ENCODE measurements at places on chromosomes 16 and 17.

DNA sequence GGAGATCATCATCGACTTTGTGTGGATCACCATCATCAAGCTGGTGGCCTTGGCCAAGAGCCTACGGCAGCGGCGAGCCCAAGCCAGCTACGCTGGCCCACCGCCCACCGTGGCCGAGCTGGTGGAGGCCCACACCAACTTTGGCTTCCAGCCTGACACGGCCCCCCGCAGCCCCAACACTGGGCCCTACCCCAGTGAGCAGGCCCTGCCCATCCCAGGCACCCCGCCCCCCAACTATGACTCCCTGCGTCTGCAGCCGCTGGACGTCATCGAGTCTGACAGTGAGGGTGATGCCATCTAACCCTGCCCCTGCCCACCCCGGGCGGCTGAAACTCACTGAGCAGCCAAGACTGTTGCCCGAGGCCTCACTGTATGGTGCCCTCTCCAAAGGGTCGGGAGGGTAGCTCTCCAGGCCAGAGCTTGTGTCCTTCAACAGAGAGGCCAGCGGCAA is 72.5 kb downstream of the COG7 start:
- DNase-seq, result no peak

GRCh38 chr17:71302721-71303549 is 817.9 kb upstream of the SOX9 start:
- DNase-seq, result no peak

- DNase-seq, result no peak
These were observed 81.4 kb downstream of the GRIN2A start for GRCh38 chr16:10100829-10101228.

DNA sequence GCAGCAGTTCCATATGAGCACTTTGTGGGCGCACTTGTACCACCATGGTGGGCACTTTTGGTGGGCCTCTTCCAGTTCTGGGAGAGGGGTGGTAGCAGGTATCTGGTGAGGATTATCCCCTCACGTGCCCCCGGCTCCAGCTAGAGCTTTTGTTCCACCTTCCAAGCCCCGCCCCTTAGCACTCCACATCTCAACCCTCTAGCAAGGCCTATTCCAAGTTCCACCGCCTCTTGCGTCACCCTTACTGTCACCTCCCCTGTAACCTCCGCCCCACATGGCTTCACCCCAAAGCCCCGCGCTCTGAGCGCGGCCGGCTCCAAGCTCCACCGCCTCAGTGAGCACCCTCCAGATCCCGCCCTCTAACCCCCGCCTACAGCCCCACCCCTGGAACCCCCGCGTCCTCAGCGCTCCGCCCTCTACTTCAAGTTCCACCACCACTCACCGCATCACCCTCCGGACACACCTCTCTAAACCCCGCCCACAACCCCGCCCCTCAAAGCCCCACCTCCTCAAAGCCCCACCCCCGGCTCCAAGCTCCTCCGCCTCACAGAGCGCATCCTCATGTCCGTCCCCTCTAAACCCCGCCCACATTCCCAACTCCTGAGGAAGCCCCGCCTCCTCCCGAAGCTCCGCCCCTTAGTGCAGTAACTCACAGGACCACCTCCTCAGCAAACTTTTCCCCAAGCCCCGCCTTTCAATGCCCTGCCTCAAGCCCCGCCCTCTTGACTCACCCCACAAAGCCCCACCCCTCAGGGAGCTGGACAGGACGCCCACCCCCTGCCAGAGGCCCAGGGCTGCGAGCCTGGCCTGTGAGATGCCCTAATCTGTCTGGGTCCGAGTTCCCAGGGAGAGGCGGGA is 11.1 kb downstream of the SCN4A start:
- peak; percentile 89 for DNase-seq

DNA sequence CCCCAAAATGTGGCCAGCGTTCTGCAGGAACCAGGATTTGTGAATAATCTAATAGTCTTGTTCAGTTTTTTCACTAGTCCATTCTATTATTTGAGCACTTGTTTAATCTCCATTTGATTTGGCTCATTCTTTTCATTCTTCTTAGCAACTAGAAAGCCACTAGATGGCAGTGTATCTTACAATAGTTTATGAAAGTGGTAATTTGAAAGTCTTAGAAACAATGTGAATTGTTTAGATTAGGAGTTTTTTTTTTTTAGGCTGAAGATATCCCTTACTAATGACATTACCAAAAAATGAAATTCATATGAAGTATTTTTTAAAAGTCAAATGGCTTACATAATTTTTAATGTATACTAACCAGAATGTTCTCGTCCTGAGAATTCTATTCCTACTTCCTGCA is 6.7 kb downstream of the ERI2 start:
- no peak for DNase-seq

DNA sequence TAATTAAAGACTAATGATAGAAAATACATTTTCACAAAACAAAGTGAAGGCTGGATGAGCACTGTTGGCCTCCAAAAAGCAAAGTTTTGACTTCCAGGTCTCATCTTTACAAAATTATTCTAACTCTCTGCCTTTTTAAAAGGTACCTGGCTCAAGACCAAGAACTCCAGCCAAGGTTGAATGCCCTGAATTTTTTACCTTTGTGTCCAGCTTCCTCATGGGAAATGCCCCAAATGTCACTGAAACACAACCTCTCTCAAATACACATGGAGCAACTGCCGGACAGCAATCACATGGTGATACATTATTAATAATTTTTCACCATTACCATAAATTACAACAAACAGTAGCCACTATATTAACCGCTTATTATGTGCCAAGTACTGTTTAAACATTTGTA is 32.2 kb downstream of the ADAMTS18 start:
- no peak for DNase-seq

GRCh38 chr17:6913608-6914443 is 82.0 kb upstream of the ALOX12 start:
- DNase-seq, result peak; percentile 71

DNA sequence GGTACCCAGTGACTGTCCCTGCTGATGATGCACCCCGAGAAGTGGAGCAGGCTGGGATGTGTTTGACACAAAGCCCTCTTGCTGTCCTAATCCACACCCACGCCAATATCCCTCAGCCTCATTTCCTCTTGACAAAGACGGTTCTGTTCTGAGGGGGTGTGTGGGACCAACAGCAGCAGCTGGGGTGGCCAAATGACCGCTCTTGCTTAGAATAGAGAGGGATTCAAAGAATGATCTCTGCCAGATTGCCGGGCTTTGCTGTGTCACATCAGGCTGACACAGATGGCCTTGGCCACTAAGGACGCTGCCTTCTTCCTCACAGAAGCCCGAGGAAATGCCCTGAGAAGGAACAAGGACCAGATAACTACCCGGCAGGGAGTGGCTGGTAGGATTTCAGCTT is 250.7 kb downstream of the NTN1 start:
- no peak for DNase-seq

- DNase-seq, result no peak
These were observed 9.8 kb upstream of the LASP1NB start for GRCh38 chr17:38915639-38915995.

- no peak for DNase-seq
These were observed 44.3 kb downstream of the RGS9 start for GRCh38 chr17:65181237-65182061.

GRCh38 chr16:74277974-74278373 is 18.6 kb upstream of the PSMD7 start:
- peak; percentile 69 for DNase-seq

GRCh38 chr17:28842282-28843012 is at the start of gene FAM222B:
Gene FAM222B (minus strand): TSS chr17:28842790. CDS start chr17:28766667, 76,123 bp downstream.
- peak; percentile 89 for DNase-seq

DNA sequence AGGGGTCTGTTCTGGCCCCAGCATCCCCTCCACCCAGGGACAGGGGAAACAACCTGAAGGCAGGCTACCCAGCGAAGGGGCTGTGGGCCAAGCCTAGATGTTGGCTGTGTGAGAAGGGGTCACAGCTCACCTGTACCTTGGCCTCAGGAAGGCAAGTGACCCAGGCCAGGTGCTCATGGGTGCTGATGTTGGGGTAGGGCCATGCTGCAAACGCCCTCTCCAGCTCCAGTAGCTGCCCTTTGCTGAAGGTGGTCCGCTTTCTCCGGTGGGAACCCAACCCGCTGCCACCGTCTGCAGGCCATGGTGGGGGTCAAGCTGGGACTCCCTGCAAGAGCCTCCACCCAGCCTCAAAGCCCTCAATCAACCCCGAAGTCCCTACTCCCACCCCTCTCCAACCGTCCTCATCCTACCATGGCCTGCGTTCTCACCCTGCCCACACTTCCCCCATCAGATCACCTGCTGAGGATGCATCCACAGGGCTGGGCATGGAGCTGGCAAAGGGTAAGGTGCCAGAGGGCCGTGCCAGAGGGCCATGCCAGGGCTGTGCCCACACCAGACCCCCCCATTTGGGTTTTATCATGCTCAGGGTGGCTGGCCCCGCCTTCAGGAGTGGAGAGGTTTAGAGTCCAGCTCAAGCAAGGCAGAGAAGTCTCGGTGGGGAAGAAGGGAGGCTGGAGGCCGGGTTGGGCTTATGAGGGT is at the start of gene SEBOX:
Gene SEBOX, minus strand, starts transcription at position 535 of the 699 bp plus-strand sequence. Its CDS starts 48 bp downstream, at position 487.
- no peak for DNase-seq
